ENCODE measurements at places on chromosomes 11 and 22. TPM values are rescaled to one million over a fixed set of nuclear protein-coding genes. Genes with fewer than 3 reads are reported as not detected.
A peak's percentile ranks its signal among the peaks of the same experiment; 100 is the strongest.

- no peak for DNase-seq
Observed at GRCh38 chr22:20154602-20155187, 3.8 kb upstream of the CCDC188 start.

- DNase-seq, result peak; percentile 25
Observed at GRCh38 chr11:107898270-107898669, 30.0 kb upstream of the RAB39A start.

GRCh38 chr22:35467681-35468434, 67.9 kb downstream of the MCM5 start:
- no peak for DNase-seq

Gene MFNG
- 1.1 TPM for total RNA-seq

Gene MICAL2
- 5.9 TPM for total RNA-seq

DNA sequence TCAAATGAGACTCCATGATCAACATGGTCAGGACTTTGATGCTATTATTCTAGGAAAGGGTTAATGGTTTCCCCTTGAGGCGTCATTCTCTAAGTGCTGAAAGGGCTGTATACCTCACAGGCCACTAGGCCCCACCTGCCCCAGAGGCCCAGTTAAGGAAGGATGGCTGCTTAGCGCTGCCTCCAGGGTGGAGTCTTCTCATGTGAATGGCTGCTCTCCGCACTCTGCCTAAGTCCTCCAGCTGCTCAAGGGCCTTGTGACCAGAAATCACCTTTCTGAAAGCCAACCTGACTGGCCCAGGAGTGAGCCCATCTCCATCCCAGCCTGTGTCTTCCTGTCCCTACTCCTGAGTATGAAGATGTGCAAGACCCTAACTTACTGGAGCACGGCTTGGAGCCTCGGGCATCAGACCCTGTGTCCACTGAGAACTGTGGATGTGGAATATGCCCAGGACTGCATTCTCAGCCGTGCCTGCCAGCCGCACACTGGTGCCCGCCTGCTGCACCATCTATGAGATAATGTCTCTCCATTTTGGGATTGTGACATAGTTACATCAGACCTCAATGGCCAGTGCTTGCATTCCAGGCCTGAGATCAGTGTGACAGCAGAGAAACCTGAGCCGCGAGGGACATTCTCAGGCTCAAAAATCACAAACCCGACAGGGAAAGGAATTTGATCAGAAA, 51.0 kb downstream of the SNX19 start:
- peak; percentile 12 for DNase-seq

Gene MRGPRX4
- total RNA-seq, result not detected

- no peak for DNase-seq
Observed at GRCh38 chr11:105443623-105444022, 166.2 kb upstream of the GRIA4 start.

- DNase-seq, result no peak
Observed at GRCh38 chr11:18108254-18108653, 2.4 kb upstream of the SAAL1 start.

Gene OMP
- 0.35 TPM for total RNA-seq

Gene MFRP
- not detected for total RNA-seq

Gene GUCY1A2
- total RNA-seq, result 0.58 TPM

DNA sequence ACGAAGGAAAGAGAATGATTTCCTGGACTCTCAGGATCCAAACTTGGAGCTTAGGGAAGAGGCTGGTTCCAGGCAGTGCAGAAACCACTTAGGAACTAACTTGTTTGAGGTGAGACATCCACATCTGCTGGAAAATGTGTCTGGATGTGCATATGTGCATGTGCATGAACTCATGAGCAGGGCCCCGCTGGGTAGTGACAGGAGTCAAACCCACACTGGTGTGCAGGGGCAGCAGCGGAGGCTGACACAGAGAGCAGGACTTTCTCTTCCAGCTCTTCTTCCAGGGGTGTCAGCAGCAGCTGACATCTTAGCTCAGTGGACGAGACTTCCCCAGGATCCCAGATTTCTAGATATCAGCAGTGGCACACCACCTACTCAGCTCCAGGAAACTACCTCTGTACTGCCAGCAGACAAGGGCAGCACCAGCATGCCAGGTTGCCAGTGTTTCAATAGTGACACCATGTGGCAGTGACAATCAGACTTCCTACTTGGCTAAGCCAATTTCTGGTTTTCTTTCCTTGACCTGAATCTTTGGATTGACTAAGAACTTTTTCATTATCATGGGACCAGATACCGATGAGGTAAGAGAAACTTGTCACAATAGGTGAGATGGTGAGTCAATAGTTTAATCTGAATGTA, 227.5 kb upstream of the ZC3H12C start:
- DNase-seq, result peak; percentile 1

Gene MS4A12
- total RNA-seq, result not detected

Gene FAT3
- total RNA-seq, result 23.1 TPM

GRCh38 chr11:85180528-85180927, 446.6 kb downstream of the DLG2 start:
- no peak for DNase-seq

Gene NPTXR
- 0.08 TPM for total RNA-seq

GRCh38 chr11:11558396-11558795, 63.4 kb downstream of the GALNT18 start:
- DNase-seq, result no peak

- DNase-seq, result peak; percentile 84
Observed at GRCh38 chr11:65329944-65330403, 3.7 kb upstream of the DPF2 start.

Gene PATE2
- total RNA-seq, result not detected

GRCh38 chr11:31173926-31174680, 195.4 kb downstream of the DCDC1 start:
- DNase-seq, result no peak

All from SJCRH30 (cell line).